Activated CD8-positive, alpha-beta memory T cell treated with anti-CD3 and anti-CD28 coated beads, Interleukin-2, amount 50 U/mL, for 4 hours (primary cell): ENCODE measurements at places on chromosomes 4 and X.

DNA sequence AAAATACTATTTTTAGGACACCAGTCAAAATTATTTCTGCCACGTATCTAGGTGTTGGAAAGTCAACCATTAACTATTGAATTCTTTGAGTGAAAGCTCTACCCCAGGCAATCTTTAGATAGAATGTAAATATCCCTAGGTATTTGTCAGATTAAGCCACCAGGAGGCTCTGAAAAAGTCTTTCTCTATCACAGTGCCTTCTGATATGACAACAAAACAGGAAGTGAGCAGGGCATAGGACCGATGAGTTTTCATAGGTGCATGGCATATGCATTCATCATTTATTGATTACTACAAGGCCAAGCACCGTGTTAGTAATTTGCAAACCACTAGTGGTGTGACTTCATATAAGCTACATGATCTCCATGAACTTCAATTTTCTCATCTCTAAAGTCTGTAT, 333.6 kb upstream of the F9 start:
- no peak for DNase-seq

DNA sequence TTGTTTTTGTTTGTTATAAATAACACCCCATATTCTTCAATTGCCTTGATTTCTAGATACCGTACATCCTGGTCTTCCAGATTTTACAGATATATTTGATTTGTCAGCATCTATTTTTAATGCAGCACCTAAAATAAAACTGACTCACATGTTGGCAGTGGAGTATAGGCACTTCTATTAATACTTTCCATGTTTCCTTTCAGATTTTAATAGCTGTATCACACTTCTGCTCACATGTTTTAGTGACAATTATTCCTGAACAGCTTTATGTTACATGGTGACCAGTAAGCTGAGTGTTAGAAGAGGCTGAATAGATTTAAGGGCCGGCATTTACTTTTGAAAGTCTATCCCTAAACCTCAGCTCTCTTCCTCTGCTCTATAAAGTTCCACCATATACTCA, 46.1 kb downstream of the C4orf46 start:
- DNase-seq = no peak

DNA sequence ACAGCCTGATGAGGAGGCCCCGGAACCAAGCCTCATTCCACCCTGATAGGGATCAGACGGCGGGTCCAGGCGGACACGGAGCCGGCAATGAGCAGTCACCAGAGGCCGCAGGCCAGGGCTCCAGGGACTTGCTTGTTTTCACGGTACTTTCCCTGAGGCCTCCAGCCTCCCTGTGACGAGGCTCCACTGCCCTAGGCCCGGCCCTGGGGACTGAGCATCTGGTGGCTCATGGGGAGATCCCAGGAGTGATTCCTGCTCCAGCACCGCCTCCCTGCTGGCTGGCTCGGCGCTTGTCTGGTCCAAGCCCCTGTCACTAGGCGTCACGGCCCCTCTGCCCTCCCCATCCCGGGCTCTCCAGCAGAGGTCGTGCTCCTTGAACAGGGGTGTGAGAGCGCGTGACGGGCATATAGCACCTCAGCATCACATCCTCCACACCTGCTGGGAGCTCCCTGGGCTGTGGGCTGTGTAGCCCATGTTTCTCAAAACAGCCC, 14.1 kb downstream of the HTRA3 start:
- no peak for DNase-seq

GRCh38 chr4:79338148-79338547, 12.3 kb upstream of the NAA11 start:
- no peak for DNase-seq

GRCh38 chrX:113059714-113060113, 219.1 kb upstream of the AMOT start:
- DNase-seq = no peak

GRCh38 chrX:1407035-1407434, 15.1 kb upstream of the SLC25A6 start:
- no peak for DNase-seq

DNA sequence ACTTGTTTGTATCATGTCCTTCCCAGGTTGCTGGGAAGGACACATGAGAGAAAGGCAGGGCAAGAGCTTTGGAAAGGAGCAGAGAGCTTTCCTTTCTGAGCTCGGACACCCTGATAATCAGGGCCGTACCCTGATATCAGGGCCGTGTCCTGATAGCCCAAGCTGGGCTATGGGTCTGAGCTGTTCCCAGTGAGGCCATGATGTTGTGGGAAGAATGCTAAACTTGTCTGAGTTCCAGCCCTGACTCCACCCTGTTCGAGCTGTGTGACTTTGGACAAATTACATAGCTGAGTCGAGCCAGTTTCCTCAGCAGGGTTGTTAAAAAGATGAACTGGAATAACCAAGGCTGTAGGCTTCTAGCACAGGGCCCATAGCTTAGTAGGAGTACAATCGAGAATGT, 3.3 kb upstream of the CXCR3 start:
- no peak for DNase-seq

DNA sequence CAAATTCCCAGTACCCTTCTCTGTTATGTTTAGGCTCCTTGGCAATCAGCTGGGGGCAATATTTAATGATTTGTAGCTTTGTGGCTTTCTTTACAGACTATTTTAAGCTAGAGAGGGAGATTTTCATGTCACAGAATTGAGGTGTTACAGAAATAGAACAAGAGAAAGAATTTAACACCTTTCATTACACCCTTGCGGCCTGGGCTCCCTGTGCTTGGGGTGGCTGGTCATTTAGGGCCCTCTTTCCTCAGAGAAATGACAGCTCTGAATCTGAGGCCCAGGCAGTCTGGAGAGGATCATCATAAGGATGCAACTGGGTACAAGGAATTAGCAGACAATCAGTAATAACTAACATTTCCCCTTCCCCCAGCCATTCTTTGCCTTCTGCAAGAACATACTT, 104.5 kb upstream of the INTU start:
- DNase-seq = no peak

DNA sequence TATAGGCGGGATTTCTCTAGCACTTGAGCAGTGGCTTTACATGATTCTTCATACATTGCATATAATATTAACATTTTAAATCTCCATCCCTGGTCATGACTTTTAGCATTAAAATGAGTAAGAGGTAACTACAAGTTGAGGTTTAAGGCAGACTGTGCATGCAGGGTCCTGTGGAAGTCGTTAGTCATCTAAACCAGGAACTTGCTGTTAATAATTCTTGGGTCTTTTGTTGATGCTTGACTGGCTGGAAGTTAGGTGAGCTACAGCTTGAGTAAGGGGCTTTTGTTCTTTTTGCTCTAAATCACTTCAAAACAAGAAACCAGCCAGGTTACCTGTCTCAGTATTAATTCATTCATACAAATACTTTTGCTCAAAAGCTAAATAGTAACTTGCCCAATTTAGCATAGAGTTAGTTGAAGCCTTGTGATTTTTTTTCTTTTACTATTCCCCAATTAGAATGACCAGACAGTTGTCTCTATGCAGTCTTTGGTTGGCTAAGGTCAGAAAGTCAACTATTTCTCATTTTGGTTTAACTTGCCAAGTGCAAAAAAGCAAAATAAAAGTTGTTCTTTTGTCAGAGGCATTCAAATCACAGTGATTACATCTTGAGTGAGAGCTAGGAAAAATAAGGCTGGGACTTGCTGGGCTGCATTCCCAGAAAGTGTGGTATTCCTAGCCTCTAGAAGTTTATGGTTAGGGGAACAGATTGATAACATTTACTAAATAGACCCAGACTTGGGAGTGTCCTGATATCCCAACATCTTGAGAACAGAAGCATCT, 516.9 kb downstream of the PDHA2 start:
- no peak for DNase-seq

DNA sequence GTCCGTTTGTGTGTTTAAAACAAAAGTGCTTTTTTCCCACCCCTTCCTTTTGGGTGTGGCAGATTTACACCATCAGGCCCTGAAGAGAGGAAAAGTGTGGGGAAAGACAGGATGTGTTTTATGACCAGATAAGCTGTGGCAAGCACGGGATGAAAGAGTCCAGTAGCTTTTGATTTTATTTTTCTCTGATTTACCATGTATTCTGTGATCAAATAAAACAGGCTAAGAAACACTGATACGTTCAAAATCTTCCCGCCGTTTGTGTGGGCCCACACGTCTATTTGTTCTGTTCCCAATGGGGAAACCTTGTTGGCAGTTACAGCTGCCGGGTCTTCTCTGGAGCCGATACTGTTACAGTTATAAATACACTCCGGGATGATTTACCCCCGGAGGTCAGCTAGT, 10.8 kb downstream of the LRP2BP start:
- no peak for DNase-seq
